T-helper 17 cell (primary cell): ENCODE measurements at places on chromosomes 1 and 21. TPM values are rescaled to one million over a fixed set of nuclear protein-coding genes. Genes with fewer than 3 reads are reported as not detected.

Gene DEPDC1
- total RNA-seq: 0.16 TPM

Gene ETV3
- total RNA-seq: 78.2 TPM

DNA sequence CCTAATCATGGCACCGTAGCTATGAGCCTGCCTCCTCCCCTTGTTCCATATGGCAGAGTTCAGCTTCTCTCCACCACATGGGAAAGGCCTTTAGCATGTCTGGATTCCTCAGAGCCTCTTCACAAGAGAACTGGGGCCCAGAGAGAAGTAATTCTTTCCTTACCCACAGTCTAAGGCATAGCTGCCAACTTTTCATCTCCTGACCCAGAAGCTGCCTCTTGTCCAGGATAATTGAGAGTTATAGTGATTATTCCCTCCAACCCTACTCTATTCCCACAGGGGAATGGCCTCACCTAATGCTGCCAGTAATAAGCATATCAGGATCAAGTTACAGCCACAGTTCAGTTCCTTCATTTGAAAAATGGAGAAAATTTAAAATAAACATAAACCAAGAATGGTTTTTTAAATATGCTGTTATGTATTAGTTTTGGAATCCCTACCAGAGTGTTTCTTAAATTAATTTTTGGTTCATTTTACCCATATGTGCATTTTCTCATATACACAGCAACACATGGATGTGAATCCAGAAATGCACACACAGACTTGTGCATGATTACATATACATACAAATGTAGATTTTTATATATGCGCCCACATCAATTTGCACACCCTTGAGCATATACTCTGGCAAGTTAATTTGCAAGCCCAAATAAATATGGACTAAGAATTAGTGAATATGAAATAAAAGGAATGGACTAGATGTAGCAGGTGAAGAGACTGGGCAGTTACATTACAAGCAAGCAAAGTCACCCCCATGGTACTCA is 63.9 kb upstream of the WARS2 start:
- no peaks in the 10 kb centered on the region for H3K27me3 ChIP-seq
- H3K4me3 ChIP-seq: no peak overlapping the region
- no peak for DNase-seq

DNA sequence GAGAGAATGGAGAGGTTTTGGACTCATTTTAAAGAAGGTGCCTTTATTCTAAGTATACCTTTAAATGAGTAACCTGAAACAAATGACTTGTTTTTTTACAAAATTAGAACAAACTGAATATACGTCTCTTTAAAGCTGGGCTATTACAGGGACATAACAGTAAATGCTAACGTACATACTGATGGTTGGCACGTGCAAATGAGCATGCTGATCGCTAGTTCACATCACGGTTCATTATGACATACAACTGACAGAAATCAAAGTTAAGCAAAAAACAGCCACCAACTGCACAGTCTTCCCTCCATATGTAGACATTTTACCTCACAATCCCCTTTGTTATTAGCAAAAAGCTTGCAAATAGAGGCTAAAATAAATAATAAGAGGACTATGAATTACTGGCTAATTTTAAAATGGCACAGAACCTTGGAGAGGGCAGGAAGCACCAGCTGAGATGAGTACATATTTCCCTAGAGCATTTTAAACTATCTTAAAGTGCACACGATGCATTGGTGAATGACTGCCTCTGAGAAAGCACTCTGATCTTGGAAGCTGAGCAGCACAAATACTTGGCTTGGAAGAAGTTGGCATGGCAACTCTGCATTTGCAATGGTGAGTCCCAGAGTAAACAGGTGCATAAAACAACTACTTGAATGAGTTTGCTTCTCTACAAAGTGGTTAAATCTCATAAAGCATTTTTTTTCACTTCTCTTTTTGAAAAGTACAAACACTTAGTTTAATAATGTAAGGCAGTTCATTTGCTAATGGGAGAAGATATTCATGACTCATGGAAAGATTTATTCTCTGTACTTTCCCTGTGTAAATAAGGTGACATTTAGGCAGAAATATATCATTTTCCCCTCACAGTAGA is 204.7 kb downstream of the LHX8 start:
- no peaks in the 10 kb centered on the region for H3K36me3 ChIP-seq
- H3K4me1 ChIP-seq: no peaks in the 10 kb centered on the region
- DNase-seq: no peak
- no peaks in the 10 kb centered on the region for H3K27me3 ChIP-seq
- no peak overlapping the region for H3K27ac ChIP-seq

DNA sequence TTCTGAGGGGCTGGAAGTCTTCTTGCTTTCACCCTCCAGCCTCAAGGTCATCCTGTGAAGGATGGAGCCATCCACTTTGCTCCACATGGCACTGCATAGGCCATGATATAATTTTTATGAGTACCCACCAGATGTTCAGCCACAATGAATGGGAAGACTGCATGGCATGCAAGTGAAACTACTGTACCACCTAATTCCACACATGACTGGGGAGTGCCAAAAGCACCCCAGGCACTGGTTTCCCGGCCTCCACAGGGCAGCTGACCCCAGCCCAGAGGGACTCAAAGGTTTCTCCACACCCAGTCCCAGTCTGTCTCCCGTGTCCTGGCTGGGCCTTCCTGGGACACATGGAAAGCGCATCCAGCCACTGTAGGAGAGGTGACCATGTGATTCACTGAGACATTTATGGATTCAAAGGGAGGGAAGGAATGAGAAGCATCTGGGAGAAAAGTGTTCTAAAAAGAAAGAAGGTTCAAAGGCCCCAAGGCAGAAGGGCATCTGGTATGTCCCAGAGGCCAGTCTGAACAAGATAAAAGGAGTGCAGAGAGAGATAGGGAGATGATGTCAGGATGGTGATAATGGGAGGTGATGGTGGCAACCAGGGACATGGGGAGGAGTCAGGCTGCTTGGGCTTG is 12.1 kb downstream of the RHOU start:
- H3K4me1 ChIP-seq: peaks cover 11% of the 10 kb centered on the region
- H3K36me3 ChIP-seq: peaks cover 4% of the 10 kb centered on the region
- H3K27ac ChIP-seq: no peak overlapping the region
- no peak for DNase-seq
- peaks cover 13% of the 10 kb centered on the region for H3K27me3 ChIP-seq
- H3K4me3 ChIP-seq: no peak overlapping the region

GRCh38 chr1:36938819-36939218 is 95.5 kb downstream of the GRIK3 start:
- H3K27me3 ChIP-seq: peaks cover 41% of the 10 kb centered on the region
- H3K27ac ChIP-seq: no peak overlapping the region
- no peak overlapping the region for H3K4me3 ChIP-seq
- no peaks in the 10 kb centered on the region for H3K36me3 ChIP-seq
- H3K4me1 ChIP-seq: no peaks in the 10 kb centered on the region

DNA sequence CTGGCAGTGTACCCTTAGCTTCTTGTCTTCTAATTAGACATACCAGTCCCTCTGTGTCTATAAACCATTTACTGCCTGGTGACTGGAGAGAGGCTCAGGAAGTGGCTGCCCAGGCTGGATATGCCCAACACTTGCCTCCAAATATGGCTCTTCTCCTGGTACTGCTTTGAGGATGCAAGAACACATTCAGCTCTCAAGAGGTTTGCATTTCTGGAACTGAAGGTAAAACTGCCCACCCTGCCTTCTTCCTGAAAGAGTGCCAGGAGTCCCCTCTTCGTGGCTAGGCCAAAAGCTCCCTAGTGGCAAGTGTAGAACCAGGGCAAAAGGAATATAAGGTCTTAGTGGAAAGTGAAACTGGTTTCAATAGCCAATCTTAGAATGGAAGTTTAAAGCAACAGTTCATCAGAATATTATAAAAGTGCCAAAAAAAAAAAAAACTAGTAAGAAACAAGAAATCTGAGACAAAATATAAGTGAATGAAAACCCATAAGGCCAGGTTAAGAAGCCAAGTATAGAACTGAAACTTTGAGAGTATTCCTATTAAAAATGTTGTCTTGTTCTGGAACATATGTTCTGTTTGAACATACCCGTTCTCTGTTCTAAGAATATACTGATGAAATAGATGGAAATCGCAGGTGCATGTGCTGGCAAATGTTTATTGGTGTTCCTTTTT is 77.2 kb upstream of the CTTNBP2NL start:
- DNase-seq: no peak
- no peaks in the 10 kb centered on the region for H3K36me3 ChIP-seq
- H3K4me1 ChIP-seq: peaks cover 3% of the 10 kb centered on the region
- peaks cover 33% of the 10 kb centered on the region for H3K27me3 ChIP-seq
- no peak overlapping the region for H3K4me3 ChIP-seq
- H3K27ac ChIP-seq: no peak overlapping the region

- H3K4me1 ChIP-seq: no peaks in the 10 kb centered on the region
- no peak for DNase-seq
- H3K27ac ChIP-seq: no peak overlapping the region
- no peaks in the 10 kb centered on the region for H3K36me3 ChIP-seq
Observed at GRCh38 chr1:150902751-150903150, 15.8 kb downstream of the CTXND2 start.

DNA sequence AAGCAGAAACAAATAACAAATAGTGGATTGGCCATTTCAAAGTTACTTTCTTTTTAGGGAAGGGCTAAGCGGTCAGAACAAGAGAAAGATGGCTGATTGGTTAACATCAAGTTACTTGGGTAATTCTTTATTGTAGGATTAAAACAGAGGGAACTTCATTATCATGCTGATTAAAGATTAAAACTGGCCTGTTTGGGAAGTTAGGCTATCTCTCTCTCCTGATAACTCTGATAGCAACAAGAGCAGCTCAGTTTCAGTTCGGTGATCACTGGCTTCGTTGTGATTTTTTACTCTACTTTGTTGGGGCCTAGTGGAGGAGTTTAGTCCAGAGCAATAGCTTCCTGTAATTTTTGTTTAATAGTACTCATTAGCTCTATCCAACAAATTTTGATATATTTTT is 20.5 kb upstream of the COP1 start:
- no peak for DNase-seq
- no peaks in the 10 kb centered on the region for H3K36me3 ChIP-seq
- H3K27me3 ChIP-seq: no peaks in the 10 kb centered on the region
- no peaks in the 10 kb centered on the region for H3K4me1 ChIP-seq

DNA sequence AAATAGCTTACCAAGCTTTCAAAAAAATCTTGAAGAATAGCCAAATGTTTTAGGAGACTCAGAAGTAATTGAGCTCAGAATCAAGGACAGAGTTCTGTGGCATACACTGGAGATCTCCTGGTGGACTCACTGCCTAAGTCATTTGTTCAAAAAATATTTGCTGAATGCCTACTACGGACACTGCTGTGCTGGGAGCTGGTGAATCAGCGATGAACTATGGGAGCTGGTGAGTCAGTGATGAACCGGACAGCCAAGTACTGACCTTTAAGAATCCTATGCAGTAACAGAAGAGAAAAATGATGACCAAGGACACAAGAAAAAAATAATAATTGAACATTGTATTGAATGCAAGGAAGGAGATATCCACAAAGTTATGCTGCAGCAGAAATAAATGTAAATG is 717.9 kb upstream of the CXADR start:
- H3K4me3 ChIP-seq: no peak overlapping the region
- H3K27me3 ChIP-seq: no peaks in the 10 kb centered on the region
- no peak for DNase-seq
- no peaks in the 10 kb centered on the region for H3K36me3 ChIP-seq

GRCh38 chr1:235864469-235864868 is 2.2 kb downstream of the LYST start:
- no peak for DNase-seq
- no peaks in the 10 kb centered on the region for H3K27me3 ChIP-seq
- peaks cover 5% of the 10 kb centered on the region for H3K36me3 ChIP-seq
- H3K4me3 ChIP-seq: no peak overlapping the region
- H3K27ac ChIP-seq: peak overlapping the region; percentile 99

Gene CFAP107
- total RNA-seq: not detected

DNA sequence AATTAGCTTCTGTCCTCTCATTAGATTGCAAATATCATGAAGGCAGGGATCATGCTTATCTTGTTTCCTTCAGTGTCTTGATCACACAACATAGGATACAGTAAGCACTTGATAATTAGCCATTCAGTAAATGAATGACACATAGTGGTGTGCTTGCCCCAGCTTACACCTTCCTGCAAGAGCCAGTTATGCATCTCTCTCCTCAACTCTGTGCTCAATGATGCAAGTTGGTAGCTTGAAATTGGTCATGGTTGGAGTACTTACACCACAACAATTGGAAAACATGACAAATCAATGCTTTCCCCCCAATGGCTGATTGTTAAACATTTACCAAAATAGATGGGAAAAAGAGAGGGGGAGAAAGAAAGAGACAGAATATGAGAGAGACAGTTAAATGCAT is 129.2 kb downstream of the NUF2 start:
- no peak for DNase-seq
- H3K27me3 ChIP-seq: no peaks in the 10 kb centered on the region
- no peaks in the 10 kb centered on the region for H3K4me1 ChIP-seq
- H3K27ac ChIP-seq: no peak overlapping the region
- no peak overlapping the region for H3K4me3 ChIP-seq

DNA sequence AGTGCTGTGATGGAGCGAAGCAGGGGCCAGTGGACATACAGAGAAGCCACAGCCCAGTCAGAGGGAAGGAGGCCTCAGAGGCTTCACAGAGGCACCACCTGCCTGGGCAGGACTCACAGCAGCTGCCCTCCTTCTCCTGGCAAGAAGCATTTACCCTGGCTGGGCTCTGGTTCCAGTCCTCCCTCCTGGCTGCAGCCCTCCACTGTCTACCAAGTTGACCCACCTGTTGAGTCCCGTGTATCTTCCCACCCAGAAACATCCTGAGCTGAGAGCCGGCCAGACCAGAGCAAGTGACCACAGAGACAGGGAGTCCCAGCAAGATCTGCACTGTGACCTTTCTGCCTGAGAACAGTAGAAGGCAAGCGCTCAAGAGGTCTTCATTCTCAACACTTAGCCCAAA is 49.7 kb downstream of the GLIS1 start:
- no peak overlapping the region for H3K4me3 ChIP-seq
- H3K27ac ChIP-seq: no peak overlapping the region
- H3K36me3 ChIP-seq: peaks cover 3% of the 10 kb centered on the region
- H3K4me1 ChIP-seq: peaks cover 6% of the 10 kb centered on the region
- DNase-seq: no peak

DNA sequence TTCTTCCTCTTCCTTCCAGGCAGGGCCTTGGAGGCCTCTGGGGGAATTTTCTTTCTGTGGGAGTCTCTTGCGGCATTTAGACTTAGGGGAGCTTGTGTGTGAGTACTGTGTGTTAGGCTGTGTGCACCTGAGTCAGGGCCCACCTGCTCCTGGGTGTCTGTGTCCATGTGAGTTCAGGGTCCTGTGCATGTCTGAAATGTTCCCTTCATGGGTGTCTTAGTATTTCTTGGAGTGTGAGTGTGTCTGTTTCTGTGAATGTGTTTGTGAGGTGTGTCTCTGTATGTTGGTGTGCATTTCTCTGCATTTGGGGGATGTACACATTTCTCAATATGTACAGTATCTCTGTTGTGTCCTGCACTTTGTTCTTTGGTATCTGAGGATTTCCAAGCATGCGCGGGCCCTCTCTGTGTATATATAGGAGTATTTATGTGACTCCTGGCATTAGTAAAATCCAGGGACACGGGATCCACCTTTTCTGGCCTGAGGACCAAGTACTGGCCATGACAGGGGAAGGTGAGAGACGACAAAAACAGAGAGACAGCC is 2.4 kb downstream of the TFAP2E start:
- H3K27ac ChIP-seq: peak overlapping the region; percentile 19
- H3K4me1 ChIP-seq: peaks cover 18% of the 10 kb centered on the region
- no peaks in the 10 kb centered on the region for H3K27me3 ChIP-seq
- DNase-seq: no peak
- peaks cover 3% of the 10 kb centered on the region for H3K36me3 ChIP-seq
- peak overlapping the region; percentile 80 for H3K4me3 ChIP-seq

Gene MSH4
- total RNA-seq: 0.27 TPM

Gene SPRR2A
- total RNA-seq: not detected

- H3K4me3 ChIP-seq: no peak overlapping the region
- no peak for DNase-seq
- peaks cover 4% of the 10 kb centered on the region for H3K4me1 ChIP-seq
- peaks cover 15% of the 10 kb centered on the region for H3K27me3 ChIP-seq
- H3K27ac ChIP-seq: no peak overlapping the region
- no peaks in the 10 kb centered on the region for H3K36me3 ChIP-seq
Observed at GRCh38 chr1:3166206-3166918, 97.4 kb downstream of the PRDM16 start.
